ENCODE measurements at places on chromosomes 7 and 10.

- DNase-seq = no peak
Measured at GRCh38 chr7:107582875-107583274, 2.8 kb downstream of the BCAP29 start.

GRCh38 chr10:121527690-121528089, 70.6 kb downstream of the FGFR2 start:
- DNase-seq = no peak

- no peak for DNase-seq
Measured at GRCh38 chr10:98474628-98475027, 27.9 kb upstream of the HPS1 start.

GRCh38 chr10:126889421-126889820, 15.8 kb upstream of the DOCK1 start:
- no peak for DNase-seq

DNA sequence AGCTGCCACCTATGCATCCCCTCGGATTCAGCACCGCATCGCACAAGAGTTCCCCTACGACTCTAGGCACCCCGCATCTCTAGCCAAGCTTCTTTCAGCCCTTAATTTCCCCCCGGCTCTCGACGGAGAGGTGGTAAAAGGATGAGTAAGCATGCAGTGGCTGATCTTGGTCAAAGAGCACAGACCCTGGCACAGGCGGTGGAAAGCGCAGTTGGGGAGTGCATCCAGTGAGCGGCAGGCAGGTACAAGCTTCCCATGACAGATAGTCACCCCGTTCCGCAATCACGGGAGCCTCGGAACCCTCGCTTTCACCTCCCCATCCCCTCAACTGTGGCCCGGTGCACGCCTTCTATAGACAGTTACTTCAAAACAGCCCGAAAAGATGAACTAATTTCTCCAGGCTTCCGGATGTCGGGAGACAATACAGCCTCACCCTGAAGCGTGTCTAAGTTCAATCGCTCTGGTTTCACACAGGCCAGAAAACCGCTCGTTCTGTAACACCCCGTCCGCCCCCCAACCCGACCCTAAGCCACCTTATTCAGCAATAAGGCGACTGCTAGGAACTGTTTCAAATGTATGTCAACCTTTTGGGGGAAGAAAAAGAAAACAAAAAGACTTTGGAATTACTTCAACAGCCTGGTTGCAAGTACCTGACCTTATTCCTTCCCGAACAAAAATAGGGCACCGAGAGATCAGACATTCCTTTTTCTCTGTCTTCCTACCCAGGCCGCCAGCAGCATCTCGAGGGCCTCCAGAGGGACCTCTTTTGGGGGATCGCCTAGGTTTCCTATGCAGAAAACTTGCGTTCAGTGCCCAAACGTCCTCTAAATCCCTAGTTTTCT, 1.4 kb downstream of the RHEB start:
- peak; percentile 28 for DNase-seq

DNA sequence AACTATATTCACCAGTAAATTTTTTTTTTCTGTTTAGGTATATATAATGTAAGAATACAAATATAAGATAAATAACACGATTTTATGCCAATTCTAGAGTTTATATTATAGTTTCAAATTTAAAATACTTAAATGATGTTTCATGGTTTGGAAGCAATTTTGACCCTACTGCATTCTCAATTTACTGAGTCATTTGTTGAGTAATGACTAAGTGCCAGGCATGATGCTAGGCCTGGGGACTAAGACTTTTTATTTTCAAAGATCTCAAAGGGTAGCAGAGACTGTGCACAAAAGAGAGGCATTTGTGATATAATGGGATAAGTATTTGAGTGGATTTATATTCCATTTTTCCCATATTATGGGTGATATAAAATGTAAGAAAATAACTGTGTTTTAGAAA, 78.9 kb upstream of the SMIM30 start:
- DNase-seq = peak; percentile 8

DNA sequence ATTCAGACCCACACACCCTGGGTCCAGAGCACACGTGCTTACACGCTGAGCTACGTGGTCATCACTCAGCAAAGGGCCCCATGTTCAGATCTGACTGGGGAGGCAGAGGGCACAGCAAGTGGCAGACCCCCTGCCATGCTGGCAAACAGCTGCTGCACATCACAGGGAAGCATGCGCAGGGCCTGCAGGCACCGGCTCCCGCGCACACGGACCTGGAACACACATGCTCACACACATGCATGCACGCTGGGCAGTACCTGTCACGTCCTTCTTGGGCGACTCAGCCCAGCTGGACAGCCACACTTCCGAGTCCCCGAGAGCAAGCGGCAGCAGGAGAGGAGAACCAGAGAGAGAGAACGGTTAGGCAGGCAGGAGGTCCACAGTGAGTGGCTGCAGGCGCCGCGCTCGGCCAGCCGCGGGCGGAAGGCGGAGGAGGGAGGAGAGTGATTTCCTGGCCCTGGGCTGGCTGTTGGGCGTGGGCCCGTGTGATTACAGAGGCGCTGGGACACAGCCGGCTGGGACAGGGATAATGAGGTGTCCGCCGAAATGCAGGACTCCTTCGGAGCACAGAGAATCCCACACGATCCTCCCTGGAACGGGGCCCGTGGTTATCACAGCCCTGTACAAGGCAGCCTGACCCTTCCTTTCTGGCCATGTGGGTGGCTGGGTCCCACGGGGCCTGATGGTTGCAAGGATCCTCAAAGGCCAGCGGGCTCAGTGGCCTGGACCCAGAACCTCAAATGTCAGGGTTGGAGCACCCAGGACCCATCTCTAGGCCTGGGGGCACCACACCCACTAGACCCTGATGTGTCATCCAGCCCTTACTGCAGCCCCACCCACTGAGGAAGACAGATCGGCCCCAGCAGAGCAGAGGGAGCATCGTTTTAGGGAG, 175.1 kb downstream of the NEURL1 start:
- DNase-seq = peak; percentile 87

DNA sequence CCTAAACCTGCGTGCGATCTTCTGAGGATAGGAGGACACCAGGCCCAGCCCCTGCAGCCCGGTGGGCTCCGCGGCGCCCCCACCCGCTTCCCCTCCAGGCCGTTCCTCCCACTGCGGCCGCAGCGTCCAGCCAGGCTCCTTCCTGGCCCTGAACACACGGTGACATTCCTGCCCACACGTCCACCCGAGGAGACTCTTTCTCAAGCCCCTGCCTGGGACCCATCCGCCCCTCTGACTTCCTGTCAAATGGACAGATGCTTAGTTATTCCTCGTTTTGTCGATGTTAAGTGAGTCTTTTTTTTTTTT, 32.4 kb upstream of the RNF32 start:
- no peak for DNase-seq

DNA sequence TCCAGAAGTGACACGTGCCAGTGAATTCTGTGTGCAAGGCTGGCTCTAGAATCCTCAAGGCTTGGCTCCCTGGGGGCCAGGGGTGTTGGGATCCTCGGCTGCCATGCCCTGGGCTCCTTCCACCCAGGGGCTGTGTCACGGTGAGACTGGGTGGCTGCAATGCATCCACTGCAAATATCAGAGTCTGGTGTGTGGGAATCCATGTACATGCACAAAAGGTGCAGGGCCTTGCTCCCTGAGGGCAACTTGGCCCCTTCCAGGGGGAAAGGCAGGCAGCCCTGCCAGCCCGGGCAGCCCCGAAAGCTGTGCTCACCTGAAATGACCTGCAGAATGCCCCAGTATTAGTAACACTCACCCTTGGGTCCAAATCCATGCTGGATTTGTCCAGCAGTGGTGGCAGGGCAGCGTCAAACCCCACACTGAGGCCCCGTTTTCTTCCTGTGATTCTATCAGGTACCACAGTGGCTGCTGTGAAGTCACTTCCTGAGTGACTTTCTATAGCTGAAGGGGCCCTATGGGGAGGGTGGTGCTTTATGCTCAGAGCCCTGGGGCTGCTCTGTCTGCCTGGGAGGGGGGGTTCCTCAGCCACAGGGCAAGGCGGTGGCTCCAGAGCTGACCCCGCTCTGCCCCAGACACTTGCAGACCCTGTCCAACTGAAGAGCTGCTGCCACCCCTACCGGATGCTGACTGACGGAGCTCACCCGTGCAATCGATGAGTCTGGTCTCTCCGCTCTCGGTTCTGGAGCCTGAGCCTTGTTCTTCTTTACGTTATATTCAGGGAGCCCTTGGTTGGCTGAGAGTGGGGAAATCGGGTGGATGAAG, 317.7 kb downstream of the GLRX3 start:
- DNase-seq = no peak

- DNase-seq = no peak
Measured at GRCh38 chr10:79181227-79181626, 112.5 kb downstream of the ZMIZ1 start.

- no peak for DNase-seq
Measured at GRCh38 chr7:30503274-30504212, 1.1 kb downstream of the GGCT start.

GRCh38 chr10:19654576-19654975, 161.7 kb upstream of the PLXDC2 start:
- DNase-seq = peak; percentile 34

GRCh38 chr7:151174246-151175046, 7.0 kb upstream of the GBX1 start:
- no peak for DNase-seq

- DNase-seq = no peak
Measured at GRCh38 chr10:128209862-128210214, 83.6 kb upstream of the MKI67 start.

GRCh38 chr10:33899578-33900531, 565.4 kb upstream of the NRP1 start:
- no peak for DNase-seq

DNA sequence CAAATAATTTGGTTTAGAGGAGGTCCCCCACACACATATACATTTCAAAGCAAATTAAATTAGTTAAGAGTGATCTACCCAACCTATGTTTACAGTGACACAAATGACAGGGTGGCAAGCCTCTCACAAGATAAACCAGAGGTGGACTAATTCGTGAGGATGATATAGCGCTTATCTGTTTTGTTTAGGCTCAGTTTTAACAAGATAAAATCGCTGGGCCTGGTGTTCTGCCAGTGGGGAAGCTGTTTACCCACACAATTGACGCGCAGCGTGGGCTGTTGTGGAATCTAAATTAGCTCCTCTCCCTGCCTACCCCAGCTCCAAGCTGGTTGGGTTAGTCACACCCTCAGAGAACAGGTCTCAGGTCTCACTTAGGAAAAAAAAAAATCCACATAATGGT, 16.7 kb upstream of the PLXNA4 start:
- DNase-seq = no peak

DNA sequence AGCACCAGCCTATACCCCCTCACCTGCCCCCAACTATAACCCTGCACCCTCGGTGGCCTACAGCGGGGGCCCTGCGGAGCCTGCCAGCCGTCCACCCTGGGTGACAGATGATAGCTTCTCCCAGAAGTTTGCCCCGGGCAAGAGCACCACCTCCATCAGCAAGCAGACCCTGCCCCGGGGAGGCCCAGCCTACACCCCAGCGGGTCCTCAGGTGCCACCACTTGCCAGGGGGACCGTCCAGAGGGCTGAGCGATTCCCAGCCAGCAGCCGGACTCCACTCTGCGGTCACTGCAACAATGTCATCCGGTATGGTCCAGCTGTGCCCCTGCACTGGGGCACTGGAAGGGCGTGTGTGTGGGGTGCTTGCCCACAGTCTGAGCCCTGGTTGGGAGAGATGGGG, 40.0 kb upstream of the BMPR1A start:
- no peak for DNase-seq

GRCh38 chr7:115009139-115009538, 87.2 kb downstream of the MDFIC start:
- DNase-seq = no peak

GRCh38 chr7:42017349-42017986, 219.5 kb downstream of the GLI3 start:
- DNase-seq = no peak

GRCh38 chr10:79995979-79996634, 47.2 kb upstream of the SFTPD start:
- DNase-seq = no peak

- DNase-seq = peak; percentile 43
Measured at GRCh38 chr10:126185676-126186447, 202.4 kb downstream of the ADAM12 start.

GRCh38 chr7:100247152-100247757, 27.5 kb downstream of the PVRIG start:
- DNase-seq = peak; percentile 20

DNA sequence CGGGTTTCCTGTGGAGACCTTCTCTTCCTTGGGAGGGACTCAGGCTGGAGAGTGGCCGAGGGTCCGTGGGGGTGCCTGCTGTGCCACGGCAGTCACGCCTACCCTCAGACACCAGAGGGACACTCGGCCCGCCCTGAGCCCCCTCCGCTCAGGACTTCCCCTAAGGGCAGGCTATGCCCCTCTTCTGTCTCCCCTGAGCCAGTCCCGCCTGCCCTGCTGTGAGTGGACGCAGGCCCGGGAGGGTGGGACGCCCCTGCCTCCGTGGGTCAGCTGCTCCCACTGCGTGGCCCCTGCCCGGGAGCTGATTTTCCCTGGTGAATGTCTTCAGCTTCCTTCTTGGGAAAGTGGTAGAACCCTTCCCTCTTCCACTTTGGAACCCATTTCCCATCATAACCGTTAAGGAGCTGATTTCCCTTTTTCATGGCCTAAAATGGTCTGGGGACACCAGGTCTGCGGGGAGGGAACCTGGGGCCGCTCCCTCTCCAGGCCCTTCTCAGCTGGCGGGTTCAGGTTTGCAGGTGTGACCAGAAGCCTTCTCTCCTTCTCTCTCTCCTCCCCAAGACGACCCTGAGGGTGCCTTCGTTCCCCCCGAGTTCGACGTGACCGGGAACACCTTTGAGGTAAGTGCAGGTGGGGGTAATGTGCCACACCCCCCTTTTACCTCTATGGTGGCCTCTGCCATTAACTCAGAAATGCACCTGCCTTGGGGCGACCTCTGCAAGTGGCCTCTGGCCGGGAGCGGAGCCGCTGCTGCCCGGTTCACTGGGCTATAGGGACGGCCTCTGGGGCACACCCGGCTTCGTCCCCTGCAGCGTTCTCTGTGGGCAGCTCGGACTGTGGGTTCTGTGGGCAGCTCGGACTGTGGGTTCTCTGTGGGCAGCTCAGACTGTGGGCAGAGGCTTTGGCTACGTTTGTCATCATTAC, 7.9 kb downstream of the KNDC1 start:
- DNase-seq = no peak

- DNase-seq = no peak
Measured at GRCh38 chr7:100126239-100126930, 382 bp upstream of the MBLAC1 start.

GRCh38 chr10:12422189-12422588, 72.8 kb downstream of the CAMK1D start:
- DNase-seq = no peak
